ENCODE measurements at places on chromosomes 6 and 20.

DNA sequence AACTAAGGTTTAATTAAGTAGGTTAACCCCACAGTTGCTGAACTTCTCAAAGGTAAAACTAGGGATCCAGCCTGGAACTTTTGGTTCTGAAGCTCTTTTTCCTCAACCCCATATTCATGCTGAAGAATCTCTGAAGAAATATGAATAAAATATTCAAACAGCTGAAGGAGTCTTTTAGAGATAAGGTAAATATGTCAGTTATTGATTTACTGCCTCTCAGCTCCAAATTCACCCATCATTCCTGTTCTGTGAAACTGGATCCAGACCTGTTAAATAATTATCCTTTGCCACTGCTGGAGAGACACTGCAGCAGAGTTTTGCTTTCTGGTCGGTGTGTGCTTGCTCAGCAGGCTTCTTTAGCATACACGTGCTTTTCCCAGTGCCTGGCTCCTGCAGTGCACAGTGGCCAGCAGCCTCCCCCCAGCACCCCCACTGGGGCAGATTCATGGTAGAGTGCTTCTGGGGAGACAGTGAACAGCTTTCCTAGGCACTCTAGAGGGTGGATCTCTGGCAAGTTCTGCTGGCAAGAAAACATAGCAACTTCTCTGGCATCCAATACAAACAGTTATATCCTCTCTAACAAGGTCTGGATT lies 62.0 kb upstream of the BCLAF1 start:
- DNase-seq, result no peak

DNA sequence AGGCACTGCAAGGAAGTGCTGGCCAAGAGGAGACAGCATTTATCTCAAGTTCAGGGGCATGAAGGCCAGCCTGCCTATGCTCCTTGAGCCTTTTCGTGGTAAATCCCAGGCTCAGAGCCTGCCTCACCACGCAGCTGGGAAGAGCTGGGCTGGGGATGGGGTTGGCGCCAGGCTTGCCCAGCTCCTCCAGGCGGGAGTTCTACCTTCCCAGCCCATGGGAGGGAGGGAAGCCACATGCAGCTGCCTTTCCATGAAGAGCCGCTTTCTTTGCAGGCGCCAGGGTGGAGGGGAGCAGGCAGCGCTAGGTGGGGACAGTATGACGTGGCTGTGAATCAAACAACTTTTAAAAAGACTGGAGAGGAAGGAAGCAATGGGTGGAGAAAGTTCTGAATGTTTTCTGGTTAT lies 19.5 kb upstream of the SIRT5 start:
- DNase-seq, result no peak

GRCh38 chr20:18138266-18138582 lies 561 bp downstream of the KAT14 start:
- no peak for DNase-seq

GRCh38 chr20:25465243-25466135 lies 58.0 kb downstream of the GINS1 start:
- DNase-seq, result no peak

- DNase-seq, result no peak
These were observed 146.5 kb downstream of the TBC1D32 start for GRCh38 chr6:121187833-121188200.

DNA sequence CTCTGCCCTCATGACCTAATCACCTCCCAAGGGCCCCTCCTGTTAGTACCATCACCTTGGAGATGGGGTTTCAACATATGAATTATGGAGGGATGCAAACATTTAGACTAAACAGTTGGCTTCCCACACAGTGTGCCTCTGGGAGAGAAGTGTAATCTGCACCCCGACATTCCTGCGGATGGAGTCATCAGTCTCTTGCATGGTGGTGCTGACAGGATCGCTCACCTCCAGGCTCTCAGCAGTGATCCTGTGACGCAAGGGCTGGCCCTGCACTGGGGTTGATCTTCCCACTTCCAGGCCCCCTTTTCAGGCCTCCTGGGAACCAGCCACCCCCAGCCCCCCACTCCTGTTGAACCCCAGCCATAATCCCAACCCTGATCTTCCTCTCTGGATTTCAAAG lies 16.0 kb upstream of the PI16 start:
- no peak for DNase-seq

- DNase-seq, result peak; percentile 58
These were observed 5.8 kb upstream of the KIAA0408 start for GRCh38 chr6:127464881-127465459.

DNA sequence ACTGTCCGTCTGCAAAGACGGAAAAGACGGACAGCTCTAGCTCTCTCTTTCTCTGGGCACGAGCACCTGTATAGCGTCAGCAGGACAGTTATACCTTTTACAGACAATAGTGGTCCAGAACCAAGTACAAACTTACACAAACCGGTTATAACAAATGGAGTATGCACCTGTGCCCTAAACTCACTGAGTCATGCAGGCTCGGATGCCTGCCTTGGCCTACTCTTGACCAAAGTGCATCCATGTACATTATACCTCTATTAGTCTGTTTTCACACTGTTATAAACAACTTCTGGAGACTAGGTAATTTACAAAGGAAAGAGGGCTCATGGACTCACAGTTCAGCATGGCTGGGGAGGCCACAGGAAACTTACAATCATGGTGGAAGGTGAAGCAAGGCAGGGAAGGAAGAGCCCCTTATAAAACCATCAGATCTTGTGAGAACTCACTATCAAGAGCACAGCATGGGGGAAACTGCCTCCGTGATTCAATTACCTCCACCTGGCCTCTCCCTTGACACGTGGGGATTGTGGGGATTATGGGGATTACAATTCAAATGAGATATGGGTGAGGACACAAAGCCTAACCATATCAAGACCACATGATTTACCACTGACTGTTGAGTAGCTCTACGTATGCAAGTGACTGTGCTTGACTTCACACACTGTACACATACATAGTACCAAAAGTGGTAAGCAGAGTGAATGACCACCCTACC lies 23.1 kb downstream of the MAN1A1 start:
- no peak for DNase-seq

DNA sequence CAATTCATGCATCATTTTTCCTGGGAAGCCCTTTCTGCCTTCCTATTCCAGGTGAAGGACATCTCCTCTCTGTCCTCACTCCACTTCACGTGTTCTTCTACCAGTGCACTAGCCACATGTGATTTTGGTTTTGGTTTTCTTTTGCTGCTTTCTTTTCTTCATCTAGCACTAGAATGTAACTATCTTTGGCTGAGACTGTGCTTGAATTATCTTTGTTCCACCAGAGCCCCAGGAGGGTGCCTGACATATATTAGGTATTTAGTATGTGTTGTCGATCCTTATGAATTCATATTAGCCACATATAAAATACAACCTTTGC lies 79.9 kb downstream of the VGLL2 start:
- DNase-seq, result no peak

DNA sequence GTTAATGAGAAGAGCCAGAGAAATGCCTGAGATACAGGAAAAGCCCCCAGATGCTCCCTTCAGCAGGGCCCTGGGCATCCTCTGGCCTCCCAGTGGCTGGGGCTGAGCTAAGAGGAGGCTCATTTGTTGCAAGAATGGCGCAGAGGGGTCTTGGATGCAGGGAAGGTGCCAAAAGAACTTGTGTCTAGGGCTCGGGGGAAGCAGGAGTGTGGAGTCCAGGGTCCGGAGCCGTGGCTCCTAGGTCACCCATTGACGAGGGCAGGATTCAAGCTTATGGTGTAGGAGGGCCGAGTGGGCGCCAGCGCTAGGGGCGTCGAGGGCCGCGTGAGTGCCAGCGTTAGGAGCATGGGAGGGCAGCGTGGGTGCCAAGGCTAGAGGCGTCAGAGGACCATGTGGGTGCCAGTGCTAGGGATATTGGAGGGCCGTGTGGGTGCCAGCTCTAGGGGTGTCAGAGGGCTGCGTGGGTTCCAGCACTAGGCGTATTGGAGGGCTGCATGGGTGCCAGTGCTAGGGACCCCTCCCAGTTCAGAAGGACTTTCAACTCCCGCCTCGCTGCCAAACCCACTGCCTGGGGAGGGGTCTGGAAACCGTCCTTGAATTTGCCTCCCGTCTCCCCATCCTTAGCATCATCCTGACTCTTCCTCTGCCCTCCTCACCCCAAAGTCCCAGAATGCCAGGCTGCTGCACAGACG lies 250.5 kb upstream of the AFDN start:
- no peak for DNase-seq

- DNase-seq, result no peak
These were observed 147.6 kb upstream of the TAB2 start for GRCh38 chr6:149169761-149170511.

GRCh38 chr20:62059401-62059800 lies 6.3 kb downstream of the TAF4 start:
- no peak for DNase-seq

GRCh38 chr6:110560239-110561007 lies 84.0 kb upstream of the SLC22A16 start:
- DNase-seq, result peak; percentile 36

GRCh38 chr20:51022227-51022802 lies 592 bp downstream of the KCNG1 start:
- DNase-seq, result no peak

DNA sequence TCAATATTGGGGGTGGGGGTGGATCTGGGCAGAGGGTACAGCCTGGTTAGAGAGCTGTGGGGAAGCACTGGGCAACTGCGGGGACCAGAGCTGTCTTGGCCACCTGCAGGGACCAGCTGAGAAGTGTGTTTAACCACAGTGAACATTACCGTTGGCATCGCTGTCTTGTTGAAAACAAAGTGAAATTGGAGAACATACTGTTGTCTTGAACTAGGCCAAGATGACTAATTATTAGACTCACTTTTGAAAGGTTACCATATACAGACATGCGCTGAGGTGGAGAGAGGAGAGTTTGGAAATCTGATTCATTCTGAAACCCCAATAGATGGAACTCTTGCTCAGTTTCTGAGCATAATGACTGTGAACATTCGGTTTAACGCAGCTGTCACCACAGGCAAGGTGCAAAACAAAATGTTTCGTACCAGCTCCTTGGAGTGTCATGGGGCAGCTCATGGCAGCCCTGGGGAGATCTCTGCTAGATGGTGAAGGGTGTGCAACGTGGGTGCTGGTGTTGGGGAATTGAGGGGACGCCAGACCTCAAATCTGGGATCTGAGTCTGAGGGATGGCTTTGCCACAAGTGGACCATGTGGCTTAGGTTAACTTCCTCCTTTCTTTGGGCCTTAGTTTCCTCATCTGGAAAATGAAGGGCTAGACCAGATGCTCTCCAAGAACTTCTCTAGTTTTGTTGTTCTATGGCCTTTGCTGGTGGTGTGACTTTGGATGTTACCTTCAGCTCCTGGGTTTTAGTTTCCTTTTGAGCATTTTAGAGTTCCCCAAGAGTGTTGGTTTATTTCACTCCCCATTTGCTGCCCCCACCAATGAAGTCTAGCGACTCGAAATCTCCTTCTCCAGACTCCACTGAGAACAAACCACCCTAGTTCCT lies 24.6 kb upstream of the GTSF1L start:
- no peak for DNase-seq

DNA sequence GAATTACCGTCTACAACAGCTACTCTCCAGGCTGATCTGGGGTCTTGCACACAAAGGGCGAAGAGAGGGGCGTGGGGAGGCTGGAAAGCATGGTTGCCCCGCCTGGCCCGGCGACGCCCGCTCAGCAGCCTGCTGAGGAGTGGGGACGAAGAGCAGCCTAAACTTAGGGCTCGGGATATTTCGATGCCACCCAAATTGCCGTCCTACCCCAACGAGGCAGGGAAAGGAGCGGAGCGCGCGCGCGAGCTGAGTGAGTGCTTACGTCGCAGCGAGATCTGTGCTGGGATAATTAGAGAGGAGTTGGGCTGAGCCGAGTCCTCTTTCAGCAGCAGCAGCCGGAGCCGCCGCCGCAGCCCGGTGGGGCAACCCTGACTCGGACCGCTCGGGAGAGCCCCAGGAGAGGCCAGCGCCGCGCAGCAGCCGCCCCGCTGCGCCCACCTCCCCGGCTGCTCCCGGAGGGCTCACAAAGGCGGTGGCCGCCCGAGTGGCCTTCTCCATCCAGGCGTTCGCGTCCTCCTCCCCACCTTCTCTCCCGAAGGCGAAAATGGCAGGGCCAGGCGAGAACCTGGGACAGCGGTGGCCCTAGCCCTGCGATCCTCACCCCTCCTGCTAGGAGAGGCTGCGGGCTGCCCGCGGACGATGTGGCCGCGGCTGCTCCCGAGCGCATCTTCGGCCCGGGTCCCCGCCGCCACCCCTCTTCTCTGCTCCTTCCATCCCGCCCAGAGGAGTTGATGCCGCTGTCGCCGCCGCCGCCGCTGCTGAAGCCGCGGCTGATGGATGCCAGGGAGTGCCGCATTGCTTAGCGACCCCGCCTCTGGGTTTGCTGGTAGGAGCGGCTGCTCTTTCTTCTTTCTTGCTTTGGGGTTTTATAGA lies at the start of gene CLVS2:
CLVS2 (plus strand) TSS at position 315 of the 873 bp plus-strand sequence. CDS start 1,543 bp downstream, outside the sequence.
- no peak for DNase-seq

- DNase-seq, result no peak
These were observed 531 bp upstream of the CCN2 start for GRCh38 chr6:131951576-131952230.

DNA sequence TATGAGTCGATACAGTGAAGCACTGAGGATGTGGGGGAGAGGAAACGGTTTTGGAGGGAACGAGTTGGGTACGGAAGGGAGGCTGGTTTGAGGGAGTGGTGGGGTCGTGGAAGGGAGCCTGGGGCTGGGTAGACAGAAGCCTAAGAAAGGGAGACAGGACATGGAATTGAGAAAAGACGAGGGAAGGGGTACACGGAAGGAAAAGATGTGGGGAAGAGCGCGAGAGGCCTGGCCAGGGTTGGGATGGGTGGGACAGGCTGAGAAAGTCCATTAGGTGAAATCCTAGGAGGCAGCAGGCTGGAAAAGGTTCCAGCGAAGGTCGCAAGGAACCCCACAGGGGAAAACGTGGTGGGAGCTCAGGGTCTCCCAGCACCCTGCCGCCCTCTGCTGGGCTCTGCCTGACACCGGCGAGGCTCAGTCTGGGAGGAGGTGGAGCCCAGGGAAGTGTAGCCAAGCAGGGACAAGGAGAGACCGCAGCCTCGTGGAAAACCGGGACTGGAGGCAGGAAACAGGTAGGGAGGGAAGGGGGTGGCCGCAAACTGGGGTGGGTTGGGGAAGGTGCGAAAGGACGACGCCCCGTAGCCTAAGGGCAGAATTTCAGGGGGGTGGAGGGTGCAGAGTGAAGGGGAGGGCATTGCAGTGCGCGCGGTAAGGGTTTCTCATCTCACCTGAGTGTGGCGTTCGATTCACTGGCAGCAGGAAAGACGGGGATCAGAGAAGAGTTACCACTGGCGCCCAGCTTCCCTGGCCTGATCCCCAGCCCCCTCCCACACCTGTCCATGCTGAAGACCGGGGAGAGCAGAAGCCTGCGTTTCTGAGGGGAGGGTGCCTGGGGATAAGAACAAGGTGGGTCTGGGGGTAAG lies 4.3 kb downstream of the GABBR1 start:
- DNase-seq, result peak; percentile 48

GRCh38 chr20:18717062-18717461 lies 96.5 kb upstream of the SCP2D1 start:
- DNase-seq, result no peak

GRCh38 chr6:10554826-10555225 lies 33.7 kb downstream of the GCNT2 start:
- DNase-seq, result no peak
